ENCODE measurements at places on chromosomes 6 and 20.

DNA sequence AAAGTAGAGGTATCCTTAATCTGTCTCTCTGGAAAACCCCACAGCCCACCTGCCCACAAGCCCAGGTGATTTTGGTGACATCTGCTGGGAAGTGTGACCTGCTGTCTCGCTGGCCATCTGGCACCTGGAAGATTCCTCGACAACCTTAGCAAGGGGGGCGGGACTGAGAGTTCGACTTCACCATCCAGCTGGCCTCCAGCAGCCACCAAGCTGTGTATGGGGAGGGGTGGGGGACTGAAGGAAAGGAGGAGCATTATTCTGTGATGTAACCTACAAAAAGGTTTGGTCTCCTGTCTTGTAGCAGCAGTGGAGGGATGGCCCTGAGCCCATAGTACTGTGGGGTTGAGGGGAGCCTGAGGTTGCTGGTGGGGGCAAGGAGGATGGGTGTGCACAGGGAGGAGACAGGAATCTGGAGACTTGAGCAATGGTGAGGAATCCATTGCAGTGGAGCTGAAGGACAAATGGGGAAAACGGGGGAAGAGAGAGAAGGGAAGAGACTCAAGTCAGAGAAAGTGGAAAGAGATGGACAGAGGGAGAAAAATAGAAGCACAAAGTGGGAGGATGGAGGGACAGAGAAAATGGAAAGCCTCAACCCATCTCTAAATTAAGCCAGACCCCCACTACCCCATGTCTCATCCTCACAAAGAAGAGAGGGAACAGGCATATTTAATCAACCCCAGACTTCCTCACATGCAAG, 4.0 kb downstream of the LY6G6F start:
- DNase-seq: no peak

DNA sequence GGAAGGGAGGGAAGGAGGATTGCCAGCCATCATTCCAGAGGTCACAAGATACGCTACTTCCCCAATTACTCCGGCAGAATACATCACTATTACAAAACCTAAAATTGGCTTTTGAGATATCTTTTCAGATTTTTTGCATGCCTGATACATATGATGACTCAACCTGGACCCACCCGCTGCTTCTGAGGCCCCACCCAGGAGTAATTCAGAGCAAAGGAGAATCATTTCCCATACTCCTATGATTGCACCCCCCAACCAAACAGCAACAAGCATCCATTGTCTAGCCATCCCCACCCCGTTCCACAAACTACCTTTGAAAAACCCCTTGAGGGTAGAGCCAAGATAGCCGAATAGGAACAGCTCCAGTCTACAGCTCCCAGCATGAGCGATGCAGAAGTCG, 163.5 kb upstream of the GJE1 start:
- no peak for DNase-seq

GRCh38 chr6:150211700-150212511, 69.1 kb downstream of the PPP1R14C start:
- DNase-seq: no peak

- no peak for DNase-seq
These were observed 123.0 kb downstream of the MAP3K7 start for GRCh38 chr6:90463874-90464273.

DNA sequence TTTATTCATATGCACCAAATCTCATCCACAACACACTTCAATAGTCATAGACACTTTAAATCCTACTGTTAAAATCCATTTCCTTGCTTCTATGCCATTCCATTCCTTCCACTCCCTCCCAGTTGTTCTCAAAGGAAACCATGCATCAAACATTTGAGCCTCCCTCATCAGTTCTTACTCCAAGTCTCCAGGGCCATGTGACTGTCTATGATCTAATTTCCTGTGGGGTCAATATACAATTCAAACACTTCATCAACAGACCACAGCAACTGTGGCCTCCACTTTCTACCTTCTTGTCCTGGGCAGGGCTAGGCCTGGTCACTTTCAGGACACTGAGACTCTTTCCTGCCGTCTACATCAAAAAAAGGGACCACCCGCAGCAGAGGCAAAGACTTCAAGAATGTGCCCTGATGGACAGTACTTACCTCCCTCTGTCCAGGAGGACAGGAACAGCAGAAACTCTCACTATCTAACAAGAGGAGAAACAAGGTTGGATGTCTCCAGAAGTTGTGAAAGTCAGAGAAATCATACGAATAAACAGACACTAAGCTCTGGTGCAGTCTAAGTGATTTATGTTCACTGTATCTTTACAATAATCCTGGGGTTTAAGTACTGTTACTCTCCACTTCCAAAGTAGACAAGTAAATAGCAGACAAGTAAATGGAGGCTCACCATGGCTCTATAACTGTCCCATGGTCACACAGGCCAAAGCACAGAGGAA, 160.2 kb downstream of the QRSL1 start:
- DNase-seq: no peak

DNA sequence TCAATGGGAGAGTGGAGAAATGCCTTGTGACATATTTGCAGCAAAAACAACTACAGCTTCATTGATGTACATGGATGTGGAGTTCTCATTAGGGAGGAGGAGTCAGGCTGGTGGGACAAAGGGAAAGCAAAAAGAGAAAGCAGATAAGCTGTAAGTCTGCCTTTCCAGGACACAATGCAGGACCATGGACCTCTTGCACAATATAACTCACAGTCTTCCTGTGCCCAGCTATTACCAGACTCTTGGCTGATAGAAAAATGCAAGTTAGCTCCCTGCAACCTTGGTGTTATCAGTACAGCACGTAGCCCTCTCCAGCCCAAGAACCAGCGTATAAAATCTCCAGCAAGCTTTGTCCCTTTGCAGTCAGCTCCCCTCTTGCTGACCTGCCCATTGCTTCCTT, 232.3 kb downstream of the NFATC2 start:
- DNase-seq: no peak

- no peak for DNase-seq
These were observed 37.1 kb upstream of the B4GALT5 start for GRCh38 chr20:49750611-49751396.

- DNase-seq: no peak
These were observed 69.3 kb downstream of the SYNJ2 start for GRCh38 chr6:158050955-158051354.

DNA sequence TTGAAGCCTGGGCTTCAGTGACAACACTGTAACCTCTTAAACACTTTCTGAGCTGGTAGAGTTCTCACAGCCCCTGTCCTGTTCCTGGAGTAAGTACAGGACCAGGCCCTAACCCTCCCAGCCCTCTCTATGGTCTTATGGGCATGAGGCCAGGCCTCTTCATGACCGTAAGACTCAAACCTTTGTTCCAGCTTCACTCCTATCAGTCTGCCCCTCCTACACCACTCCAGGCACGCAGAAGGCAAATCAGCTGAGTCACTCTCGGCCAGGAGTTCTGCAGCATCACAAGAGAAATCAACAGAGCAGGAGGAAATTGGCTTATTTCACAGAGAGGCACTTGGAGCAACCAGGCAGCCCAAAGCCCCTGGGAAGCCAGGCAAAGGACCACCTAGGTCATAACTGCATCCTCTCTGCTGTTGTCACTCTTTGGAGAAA, 25.3 kb upstream of the CHD6 start:
- DNase-seq: no peak

- DNase-seq: peak; percentile 77
These were observed 139.8 kb downstream of the OR2B2 start for GRCh38 chr6:27772261-27773001.

DNA sequence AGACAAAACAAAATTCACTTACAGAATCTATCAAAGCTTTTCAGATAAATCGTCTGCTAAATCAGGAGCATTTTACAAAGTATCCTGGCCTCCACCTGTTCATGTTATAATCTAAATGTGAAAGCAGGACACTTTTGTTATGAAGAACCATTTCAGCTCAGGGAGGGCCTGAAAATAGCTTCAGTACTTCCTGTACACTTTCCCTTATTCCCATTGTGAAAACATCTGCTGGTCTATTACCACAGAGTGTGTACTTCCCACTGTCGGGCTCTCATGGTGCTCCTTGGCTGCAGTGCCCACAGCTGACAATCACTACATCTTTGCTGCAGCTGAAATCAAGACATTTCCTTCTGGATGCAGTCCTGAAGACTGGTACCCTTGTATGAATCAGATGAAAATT, 128.1 kb downstream of the OPRM1 start:
- no peak for DNase-seq

DNA sequence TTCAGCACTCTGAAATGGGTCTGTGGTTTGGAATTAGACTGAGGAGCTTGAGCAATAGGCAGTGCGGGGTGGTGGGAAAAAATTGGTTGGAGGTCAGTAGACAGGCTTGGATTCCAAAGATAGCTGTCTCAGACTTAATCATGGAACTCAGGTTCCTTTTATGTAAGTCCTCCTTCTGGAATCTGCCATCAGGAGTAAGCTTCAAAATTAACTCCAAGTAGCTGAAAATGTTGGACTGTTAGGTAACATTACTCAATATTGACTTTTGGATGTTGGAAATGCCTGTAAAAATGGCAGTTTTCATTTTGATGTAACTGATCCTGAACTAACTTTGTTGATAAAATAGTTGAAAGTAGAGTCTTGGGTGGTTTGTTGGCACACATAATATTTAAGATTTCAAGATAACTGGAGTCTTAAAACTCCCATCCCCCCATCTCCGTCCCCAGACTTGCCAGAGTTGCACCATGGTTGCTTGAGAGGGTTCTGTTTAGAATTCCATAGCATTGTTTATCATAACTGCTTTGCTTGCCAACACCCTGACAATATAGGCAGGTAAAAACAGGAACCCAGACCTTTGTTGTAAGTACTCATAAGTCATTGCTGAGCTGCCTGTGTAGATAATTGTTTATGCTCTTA, 83.0 kb downstream of the PHF20 start:
- DNase-seq: no peak

DNA sequence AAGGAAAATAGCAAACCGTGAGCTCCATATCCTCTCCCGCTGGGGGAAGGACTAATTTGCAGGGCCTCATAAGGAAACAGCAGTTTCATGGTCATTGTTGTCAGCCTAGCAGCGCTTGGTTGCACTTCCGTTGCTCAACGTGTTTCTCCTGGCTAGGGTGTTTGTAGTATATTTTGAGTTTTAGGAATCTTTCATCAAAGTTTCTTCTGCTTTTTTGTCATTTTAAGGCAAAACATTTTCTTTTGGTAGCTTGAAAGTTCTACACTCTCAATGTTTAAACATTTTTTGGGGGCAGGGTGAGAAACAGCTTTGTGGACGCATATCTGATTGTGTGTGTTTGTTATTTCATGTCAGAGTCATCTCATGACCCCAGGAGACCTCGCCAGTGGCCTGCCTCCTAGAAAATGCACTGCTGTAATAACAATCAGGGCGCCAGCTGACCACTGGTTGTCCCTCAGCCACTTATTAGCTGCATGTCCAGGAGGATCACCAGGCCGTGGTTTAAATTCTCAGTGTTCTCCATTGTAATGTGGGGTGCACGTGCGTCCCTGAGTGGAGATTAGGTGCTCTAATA, 20.6 kb downstream of the JARID2 start:
- no peak for DNase-seq

DNA sequence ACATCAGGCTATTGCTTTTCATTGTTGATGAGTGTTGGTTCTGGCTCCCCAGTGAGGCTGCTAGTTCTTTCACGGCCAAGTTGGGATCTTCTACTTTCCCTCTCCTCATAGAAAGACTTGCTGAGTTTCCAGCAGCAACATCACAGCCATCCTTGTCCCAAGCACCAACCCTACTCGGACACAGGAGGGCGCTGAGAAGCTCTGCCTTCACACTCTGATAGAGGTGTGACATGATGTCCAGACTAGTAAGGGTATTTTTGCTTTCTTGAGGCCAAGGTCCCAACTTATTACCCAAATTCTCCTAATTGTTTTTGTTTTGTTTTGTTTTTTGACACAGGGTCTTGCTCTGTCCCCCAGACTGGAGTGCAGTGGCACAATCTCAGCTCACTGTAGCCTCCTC, 3.0 kb upstream of the GCM1 start:
- DNase-seq: no peak

GRCh38 chr6:169977434-169978265, 226.2 kb downstream of the ERMARD start:
- DNase-seq: no peak

DNA sequence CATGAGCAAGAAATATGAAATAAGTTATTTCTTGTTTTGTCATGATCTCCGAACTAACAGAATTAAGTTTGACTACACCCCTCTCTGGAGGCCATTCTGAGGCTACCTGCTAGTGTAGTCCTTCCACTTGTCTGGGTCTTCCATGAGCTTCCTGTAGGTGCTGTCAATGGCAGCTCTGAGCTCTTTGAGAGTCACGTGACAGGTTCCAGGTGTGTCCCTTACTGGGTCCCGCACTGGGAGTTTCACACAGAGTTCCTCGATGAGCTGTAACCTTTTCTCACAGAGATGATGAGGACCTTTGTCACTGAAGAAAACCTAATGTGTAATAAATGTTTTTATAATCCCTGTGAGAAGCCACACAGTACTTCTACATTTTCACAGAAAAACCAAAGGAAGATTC, 186.6 kb downstream of the SYNE1 start:
- no peak for DNase-seq

DNA sequence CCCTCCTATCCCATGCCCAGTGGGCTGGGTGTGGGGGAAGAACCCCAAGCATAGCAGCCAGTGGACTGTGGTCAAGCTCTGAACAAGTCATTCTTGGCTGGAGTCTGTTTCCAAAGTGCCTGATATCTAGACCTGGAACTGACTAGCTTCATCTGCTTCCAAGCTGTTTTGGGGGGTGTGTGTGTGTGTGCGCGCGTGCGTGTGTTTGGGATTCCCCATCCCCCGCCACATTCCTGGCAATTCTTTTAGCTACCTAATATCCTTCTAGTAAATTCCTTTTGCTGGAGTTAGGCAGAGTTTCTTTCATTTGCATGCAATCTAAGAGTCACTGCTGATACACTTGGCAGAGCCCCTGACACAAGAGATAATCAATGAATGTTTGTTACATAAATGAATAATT, 7.8 kb downstream of the PAK5 start:
- no peak for DNase-seq

DNA sequence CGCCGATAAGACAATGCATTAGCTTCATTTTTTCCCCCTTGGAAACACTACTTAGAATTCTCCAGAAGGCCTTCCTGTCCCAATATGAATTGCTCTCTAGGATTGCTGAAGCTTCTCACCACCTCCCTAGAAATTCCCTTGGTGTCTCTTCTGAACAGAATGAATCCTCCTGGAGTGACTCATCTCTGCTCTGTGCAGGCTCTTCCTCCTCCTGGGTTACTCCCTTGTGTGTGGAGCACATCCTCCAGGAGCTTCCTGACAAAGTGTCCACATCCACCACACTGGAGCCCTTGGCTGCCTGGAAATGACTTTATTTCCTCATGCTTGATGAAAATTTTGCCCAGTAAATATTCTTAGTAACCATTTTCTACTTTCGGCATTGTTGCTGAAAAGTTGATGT, 54.4 kb downstream of the DTNBP1 start:
- DNase-seq: no peak

GRCh38 chr20:63333241-63333836, 27.8 kb downstream of the CHRNA4 start:
- no peak for DNase-seq

GRCh38 chr20:11248011-11248409, 574.2 kb upstream of the JAG1 start:
- no peak for DNase-seq

DNA sequence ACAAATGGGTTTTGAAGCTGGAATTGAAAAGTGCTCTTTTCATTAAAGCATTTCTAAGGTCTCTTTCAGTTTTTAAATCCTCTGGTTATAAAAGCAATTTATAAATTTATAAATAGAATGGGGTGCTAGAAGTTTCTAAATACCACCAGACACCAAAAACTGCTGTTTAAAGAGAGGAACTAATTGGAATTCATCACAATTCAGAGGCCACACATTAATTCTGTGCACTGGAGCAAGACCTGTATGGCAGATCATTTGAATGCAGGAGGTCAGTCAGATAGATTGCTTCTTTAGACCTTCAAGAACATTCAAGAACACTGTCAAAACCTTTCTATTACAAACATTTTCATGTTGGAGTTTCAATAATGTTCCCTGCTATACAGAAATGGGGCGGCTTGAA, 55.1 kb downstream of the ALDH8A1 start:
- no peak for DNase-seq
